Tibial nerve (tissue), 4 donors: ENCODE measurements at places on chromosomes 4 and X. TPM values are rescaled to one million over a fixed set of nuclear protein-coding genes. Genes with fewer than 3 reads are reported as not detected.

GRCh38 chr4:117134386-117134785 lies 49.0 kb upstream of the TRAM1L1 start:
- no peak overlapping the region for H3K27ac ChIP-seq
- no peaks in the 10 kb centered on the region for H3K4me1 ChIP-seq
- H3K27me3 ChIP-seq, result no peaks in the 10 kb centered on the region
- no peak for DNase-seq
- peak overlapping the region; percentile 3 for H3K4me3 ChIP-seq

- no peaks in the 10 kb centered on the region for H3K27me3 ChIP-seq
- no peak overlapping the region for H3K27ac ChIP-seq
- no peak overlapping the region for H3K4me3 ChIP-seq
- DNase-seq, result no peak
- H3K36me3 ChIP-seq, result no peaks in the 10 kb centered on the region
- peaks cover 5% of the 10 kb centered on the region for H3K4me1 ChIP-seq
These were observed 7.6 kb downstream of the SLC2A9 start for GRCh38 chr4:10013722-10014121.

GRCh38 chr4:183242291-183242690 lies 77.8 kb downstream of the CLDN22 start:
- no peaks in the 10 kb centered on the region for H3K27me3 ChIP-seq
- H3K4me3 ChIP-seq, result no peak overlapping the region
- H3K4me1 ChIP-seq, result no peaks in the 10 kb centered on the region
- DNase-seq, result no peak
- no peaks in the 10 kb centered on the region for H3K36me3 ChIP-seq

- H3K36me3 ChIP-seq, result no peaks in the 10 kb centered on the region
- no peaks in the 10 kb centered on the region for H3K27me3 ChIP-seq
- no peak for DNase-seq
- no peaks in the 10 kb centered on the region for H3K4me1 ChIP-seq
- no peak overlapping the region for H3K27ac ChIP-seq
These were observed 212.2 kb downstream of the HS3ST1 start for GRCh38 chr4:11216520-11216919.

- no peak for DNase-seq
- H3K4me3 ChIP-seq, result no peak overlapping the region
- H3K4me1 ChIP-seq, result peaks cover 4% of the 10 kb centered on the region
- peak overlapping the region; percentile 7 for H3K27ac ChIP-seq
- no peaks in the 10 kb centered on the region for H3K36me3 ChIP-seq
These were observed 160.8 kb downstream of the FBXO8 start for GRCh38 chr4:174122705-174123104.

Gene AMELX
- total RNA-seq, result not detected

- no peaks in the 10 kb centered on the region for H3K27me3 ChIP-seq
- no peak for DNase-seq
- H3K36me3 ChIP-seq, result no peaks in the 10 kb centered on the region
- H3K4me3 ChIP-seq, result no peak overlapping the region
- no peak overlapping the region for H3K27ac ChIP-seq
These were observed 226.0 kb downstream of the RASL11B start for GRCh38 chr4:53088152-53088551.

DNA sequence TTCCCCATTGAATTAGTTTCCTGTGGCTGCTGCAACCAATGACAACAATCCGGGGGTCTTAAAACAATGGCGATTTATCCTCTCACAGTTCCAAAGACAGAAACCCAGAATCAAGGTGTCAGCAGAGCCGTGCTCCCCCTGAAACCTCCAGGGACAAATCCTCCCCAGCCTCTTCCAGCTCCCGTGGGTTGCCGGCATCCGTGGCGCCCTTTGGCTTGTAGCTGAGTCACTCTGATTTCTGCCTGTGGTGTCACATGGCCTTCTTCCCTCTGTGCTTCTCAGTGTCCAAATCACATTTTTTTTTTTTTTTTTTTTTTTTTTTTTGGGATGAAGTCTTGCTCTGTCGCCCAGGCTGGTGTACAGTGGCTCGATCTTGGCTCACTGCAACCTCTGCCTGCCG lies 64.5 kb upstream of the STX18 start:
- H3K27me3 ChIP-seq, result no peaks in the 10 kb centered on the region
- H3K27ac ChIP-seq, result no peak overlapping the region
- H3K4me1 ChIP-seq, result no peaks in the 10 kb centered on the region
